ENCODE measurements at places on chromosomes 4 and X.

GRCh38 chrX:113906168-113906567, 677.7 kb upstream of the HTR2C start:
- no peak for DNase-seq

DNA sequence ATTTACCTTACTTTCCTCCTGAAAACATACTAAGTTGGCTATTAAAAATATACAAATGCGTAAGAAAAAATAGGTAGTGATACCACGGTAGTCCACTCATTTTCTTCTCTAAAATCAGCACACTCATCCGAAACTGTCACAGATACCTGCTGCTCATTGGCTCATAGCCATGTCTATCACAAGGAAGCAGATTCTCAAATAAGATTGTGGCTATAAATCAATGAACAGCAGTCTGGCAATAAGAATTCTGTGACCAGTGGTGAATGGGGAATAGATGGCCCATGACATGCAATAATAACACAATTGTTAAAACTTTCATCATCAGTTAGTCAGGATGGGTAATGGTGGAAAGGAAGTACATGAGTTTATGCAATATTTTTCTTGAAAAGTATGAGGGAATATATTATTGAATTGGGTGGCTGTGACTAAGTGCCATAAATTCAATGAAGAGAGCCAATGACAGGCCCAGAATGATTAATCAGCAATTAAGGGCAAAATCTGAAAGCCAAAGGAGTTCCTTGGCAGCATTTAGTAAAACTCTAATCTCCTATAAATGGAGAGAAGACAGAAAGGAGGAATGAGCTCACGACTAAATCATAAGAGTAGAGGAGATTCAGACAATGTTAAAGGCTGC, 202.3 kb upstream of the NEIL3 start:
- no peak for DNase-seq

- no peak for DNase-seq
Observed at GRCh38 chrX:152640034-152640818, 2.5 kb downstream of the GABRQ start.

DNA sequence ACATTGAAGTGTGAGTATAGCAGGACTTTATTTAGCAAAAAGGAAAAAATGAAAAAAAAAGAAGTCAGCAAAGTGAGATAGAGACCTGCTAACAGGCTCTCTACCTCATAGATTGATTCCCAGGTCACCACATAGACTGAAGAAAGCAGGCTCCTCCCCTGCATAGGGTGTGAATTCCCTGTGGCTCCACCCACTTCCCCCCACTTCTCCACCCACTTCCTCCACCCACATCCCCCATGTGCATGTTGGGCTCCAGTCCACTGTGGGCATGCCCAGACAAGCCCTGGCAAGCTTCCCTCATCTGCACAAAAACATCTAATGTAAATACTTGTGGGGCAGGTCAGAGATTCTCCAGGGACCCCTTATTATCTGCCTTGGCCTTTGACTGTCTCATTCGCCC, 97.8 kb downstream of the TMEM47 start:
- peak; percentile 2 for DNase-seq

GRCh38 chrX:153766098-153766817, 2.2 kb downstream of the PLXNB3 start:
- peak; percentile 15 for DNase-seq

GRCh38 chr4:104210420-104210819, 284.3 kb downstream of the CXXC4 start:
- no peak for DNase-seq

DNA sequence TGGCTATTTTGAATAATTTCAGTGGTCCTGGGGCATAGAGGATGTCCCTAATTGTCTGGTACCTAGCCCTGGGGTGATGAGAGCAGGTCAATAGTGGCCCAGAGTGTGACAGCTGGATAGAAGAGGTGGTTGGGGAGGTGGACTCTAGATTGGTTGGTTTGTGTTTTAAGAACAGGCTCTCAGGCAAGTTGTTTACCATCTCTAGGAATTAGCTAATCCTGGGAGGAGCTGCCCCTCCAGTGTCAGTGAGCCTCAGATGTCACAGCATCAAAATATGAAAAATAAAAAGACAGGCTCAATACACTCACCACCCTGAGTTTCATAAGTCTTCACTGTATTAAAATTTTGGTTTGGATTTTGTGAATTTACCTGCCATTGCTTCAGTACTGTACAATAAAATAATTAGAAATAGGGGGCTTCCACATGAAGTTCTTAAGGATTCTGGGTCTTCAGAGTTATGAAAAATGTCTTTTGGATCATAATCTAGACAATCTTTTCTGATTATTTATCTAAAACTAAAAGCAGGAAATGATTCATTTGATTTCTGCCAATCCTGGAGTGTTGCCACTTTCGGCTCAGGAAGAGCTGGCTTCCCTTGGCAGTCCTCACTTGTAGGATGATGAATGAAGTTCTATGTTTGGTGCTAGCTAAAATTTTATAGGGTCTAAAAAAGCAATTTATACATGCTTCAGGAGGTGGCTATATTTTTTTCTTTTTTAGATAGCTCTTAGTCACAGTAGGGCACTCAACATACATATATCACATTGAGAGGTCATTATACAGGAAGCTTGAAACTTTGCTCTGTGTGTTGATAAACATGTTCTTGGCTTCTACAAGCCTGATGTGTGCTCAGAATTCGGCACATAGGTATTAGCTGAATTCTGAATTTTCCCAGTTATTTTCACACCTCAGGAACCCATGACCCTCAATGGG, 395.1 kb downstream of the RAB28 start:
- no peak for DNase-seq

DNA sequence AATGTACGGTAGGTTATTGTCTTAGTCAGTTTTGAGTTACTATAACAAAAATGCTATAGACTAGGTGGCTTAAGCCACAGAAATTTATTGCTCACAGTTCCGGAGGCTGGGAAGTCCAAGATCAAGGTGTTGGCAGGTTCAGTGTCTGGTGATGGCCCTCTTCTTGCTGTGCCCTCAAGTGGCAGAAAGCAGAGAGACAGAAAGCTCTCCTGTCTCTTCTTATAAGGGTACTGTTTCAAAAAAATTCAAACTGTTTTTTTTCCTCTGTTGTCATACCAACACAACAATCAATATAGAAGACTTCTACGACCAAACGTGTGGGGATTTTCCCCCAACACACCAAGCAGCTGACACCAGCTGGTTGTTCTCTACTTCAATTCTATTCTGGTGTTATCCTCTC, 53.4 kb downstream of the ADGRG4 start:
- no peak for DNase-seq

Data from AG09319 (cell line).